ENCODE measurements at places on chromosomes 11 and 22. TPM values are rescaled to one million over a fixed set of nuclear protein-coding genes. Genes with fewer than 3 reads are reported as not detected.

The FAM180B gene
- total RNA-seq, result not detected

The LMO2 gene
- total RNA-seq, result not detected

The TSKU gene
- 3.2 TPM for total RNA-seq

The IRAG1 gene
- total RNA-seq, result 0.13 TPM

The RASL10A gene
- total RNA-seq, result 0.61 TPM

The SHANK3 gene
- 0.19 TPM for total RNA-seq

The COA4 gene
- total RNA-seq, result 104 TPM

The WNT7B gene
- total RNA-seq, result not detected

The PLA2G3 gene
- total RNA-seq, result not detected

The AIP gene
- total RNA-seq, result 152 TPM

The GAL3ST3 gene
- not detected for total RNA-seq

DNA sequence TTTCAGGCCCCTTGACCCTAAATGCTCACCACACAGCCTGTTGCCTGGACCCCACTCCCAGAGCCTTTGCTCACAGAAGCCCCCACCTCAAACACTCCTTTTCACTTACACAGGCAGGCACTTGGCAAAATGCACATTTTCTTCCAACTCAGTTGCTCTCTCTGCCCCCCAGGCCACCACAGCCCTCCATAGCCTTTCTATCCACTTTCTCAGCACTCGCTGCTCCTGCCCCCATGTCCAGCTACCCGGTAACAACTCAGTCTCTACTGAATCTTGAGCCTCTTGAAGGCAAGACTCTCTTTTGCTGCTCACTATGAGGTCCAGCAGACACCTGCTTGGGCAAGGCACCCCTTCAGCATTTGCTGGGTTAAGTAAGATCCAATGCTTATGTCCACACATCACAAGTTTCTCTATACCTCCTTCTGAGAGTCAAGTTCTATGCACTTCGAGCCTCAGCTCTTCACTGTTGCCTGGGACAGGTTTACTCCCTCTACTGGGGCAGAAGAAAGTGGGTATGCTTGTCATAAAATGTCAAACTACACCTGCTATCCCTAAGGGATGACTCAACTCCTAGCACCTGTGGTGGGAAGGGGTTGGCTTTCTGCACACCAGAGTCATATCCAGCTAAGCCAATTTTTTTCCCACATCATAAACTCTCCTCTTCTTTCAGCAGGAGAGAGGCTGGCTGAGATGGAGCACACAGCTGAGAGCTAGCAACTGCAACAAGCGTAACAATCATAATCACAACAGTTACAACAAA lies 36.9 kb downstream of the MORC2 start:
- no peak for ATAC-seq

GRCh38 chr11:62479631-62480201 lies 60.9 kb downstream of the SCGB1A1 start:
- no peak for ATAC-seq

- no peak for ATAC-seq
Measured at GRCh38 chr11:102410382-102410784, 42.2 kb downstream of the TMEM123 start.

- no peak for ATAC-seq
Measured at GRCh38 chr22:32874385-32874784, 72.9 kb downstream of the TIMP3 start.

DNA sequence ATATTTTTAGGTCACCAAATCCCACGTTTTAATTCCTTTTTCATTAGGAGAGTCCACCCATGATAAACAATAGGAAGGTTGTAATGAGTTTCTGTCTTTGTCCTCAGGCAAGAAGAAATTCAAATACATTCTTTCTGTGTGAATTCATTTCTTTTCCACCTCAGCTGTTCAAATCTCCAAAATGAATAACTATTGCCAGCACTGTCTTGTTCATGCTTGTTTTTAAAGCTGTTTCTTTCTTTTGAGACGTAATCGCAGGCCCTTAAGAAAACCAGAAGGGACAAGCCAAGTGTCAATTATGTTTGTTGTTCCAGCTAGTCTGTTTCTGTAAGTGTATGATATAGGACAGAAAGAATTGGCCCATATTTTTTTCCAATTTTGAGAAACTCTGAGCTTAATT lies 20.2 kb downstream of the MMP27 start:
- ATAC-seq, result no peak

DNA sequence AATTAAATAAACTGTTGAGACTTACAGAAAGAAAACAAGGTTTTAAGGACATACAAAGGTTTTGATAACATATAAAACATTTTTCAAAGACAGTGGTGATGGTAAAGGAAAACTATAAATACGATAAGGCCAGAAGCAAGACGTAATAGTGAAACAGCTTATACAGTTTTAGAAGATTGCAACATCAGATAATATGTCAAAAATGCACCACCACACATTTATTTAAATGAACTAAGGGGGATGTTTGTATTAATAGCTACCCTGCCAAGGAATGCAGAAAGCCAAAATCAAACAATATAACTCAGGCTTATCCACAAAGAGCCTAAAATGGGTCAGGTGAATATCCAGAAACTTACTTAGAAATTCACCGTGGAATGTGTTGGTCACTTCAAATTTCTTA lies 981.6 kb upstream of the FAT3 start:
- ATAC-seq, result no peak

DNA sequence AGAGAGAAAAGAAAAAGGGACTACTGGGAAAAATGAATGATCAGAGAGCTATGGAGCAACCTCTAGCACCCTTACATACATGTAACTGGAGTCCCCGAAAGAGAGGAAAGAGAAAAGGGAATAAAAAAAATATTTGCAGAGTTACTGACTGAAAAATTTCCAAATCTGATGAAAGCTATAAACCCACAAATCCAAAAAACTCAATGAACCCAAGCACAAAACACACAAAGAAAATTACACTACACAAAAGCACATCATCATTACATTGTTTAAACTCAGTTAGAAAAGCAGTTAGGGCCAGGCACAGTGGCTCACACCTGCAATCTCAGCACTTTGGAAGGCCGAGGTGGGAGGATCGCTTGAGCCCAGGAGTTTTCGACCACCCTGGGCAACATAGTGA lies 6.7 kb downstream of the VPS37C start:
- no peak for ATAC-seq

DNA sequence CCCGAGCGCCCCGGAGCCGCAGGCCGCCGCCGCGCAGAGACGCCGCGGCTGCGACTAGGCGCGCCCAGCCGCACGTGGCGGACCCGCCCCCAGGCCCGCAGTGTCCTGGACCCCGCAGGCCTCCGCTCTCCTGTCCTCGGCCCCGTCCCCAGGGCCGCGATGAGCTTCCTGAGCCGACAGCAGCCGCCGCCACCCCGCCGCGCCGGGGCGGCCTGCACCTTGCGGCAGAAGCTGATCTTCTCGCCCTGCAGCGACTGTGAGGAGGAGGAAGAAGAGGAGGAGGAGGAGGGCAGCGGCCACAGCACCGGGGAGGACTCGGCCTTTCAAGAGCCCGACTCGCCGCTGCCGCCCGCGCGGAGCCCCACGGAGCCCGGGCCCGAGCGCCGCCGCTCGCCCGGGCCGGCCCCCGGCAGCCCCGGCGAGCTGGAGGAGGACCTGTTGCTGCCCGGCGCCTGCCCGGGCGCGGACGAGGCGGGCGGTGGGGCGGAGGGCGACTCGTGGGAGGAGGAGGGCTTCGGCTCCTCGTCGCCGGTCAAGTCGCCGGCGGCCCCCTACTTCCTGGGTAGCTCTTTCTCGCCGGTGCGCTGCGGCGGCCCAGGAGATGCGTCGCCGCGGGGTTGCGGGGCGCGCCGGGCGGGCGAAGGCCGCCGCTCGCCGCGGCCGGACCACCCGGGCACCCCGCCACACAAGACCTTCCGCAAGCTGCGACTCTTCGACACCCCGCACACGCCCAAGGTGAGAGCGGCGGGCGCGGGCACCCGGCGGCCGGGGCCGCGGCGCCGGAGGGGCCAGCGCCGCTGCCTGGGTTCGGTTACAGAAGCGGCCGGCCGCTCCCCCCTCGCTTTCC lies 528 bp downstream of the WEE1 start:
- ATAC-seq, result peak; percentile 46

GRCh38 chr11:2672553-2673249 lies 27.1 kb downstream of the KCNQ1OT1 start:
- ATAC-seq, result no peak

- ATAC-seq, result no peak
Measured at GRCh38 chr11:34986883-34987520, 70.6 kb downstream of the PDHX start.

DNA sequence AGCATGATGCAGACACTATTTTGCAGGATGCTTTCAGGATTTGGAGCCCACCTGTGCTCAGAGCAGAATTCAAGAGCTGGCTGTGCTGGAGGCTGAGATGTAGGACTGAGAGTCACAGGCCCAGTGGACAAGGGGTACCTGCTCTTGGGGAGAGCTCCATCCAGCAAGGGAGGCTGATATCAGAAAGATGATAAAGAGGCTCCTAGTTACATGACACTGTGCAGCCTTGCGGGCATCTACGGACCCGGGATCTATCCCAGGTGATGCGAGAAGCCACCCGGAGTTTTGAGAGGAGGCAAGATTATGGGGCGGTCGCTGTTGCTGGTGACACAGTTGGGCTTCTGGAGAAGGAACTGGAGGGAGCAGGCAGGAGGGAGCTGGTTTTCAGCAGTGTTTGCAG lies 579.0 kb downstream of the TBC1D22A start:
- ATAC-seq, result no peak

GRCh38 chr11:46682773-46683752 lies 17.4 kb downstream of the ARHGAP1 start:
- no peak for ATAC-seq

- ATAC-seq, result no peak
Measured at GRCh38 chr22:20405931-20406685, 12.2 kb downstream of the ZNF74 start.

DNA sequence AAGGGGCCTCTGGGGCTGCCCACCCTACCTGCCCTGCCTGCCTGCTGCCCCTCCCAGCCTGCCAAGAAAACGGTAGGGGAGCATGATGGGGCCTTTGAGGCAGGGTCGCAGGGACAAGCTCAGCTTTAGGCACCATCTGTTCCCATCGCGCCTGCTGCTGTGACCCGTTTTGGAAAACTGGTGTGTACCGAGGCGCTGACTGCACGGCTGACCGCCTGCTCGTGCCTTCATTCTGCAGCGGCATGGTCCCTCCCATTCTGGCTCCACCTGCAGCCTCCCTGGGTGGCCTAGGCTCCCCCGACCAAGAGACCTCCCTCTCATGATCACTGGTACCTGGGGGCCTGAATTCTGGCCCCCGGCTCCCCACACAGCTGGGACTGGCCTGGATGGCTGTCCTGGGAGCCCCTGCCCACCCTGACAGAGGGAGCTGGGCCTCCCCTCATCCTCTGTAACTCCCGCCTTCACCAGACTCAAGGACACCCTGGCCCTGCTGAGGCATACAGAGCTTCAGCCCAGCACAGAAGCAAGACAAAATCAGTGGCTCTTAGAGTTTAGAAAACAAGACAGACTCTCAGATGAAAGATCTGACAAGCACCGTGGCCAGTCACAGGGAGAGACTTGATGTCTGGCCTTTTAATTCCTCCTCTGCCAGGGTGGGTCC lies 6.5 kb upstream of the MYRF start:
- ATAC-seq, result no peak

DNA sequence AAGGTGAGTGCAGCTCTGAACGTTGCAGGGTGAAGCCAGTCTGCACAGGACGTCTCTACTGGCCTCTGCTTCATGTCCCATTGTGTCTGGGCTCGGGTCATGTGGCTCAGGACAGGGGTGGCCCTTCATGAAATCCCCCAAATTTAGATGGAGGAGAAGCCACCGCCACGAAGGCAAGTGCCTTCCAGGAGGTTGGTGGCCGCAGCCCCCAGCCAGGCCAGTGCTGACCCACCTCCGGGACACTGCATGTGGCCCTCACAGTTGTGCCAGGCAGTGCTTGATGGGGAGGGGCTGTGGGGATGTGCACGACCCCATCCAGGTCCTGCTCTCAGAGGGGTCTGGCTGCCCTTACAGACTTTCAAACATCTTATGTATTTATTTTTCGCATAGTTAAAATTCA lies 1311.1 kb downstream of the BRD1 start:
- ATAC-seq, result no peak

GRCh38 chr11:85673393-85673792 lies 8.5 kb upstream of the CREBZF start:
- peak; percentile 44 for ATAC-seq

DNA sequence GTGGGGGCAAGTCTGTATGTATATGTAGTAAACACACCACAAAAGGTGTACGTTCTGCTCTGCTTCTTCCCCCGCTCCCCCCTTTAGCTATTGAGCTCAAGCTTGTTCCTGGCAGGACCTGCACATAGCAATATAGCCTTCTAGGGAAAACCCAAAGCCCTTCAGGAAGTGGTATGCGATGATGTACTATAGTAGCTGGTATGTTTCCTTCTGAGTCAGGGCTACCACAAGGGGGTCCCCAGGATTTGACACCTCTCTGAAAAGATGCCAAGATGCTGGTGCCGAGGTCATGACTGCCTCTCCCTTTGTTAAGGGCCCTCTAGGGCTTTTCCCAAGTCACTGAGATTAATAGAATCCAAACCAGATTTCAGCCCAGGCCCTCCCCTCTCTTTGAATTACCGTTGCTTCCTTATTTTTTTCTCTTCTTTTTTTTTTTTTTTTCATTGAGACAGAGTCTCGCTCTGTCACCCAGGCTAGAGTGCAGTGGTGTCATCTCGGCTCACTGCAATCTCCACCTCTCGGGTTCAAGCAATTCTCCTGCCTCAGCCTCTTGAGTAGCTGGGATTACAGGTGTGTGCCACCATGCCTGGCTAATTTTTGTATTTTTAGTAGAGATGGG lies 268.4 kb downstream of the ETS1 start:
- peak; percentile 85 for ATAC-seq

- ATAC-seq, result no peak
Measured at GRCh38 chr11:28615542-28615941, 507.4 kb downstream of the METTL15 start.

DNA sequence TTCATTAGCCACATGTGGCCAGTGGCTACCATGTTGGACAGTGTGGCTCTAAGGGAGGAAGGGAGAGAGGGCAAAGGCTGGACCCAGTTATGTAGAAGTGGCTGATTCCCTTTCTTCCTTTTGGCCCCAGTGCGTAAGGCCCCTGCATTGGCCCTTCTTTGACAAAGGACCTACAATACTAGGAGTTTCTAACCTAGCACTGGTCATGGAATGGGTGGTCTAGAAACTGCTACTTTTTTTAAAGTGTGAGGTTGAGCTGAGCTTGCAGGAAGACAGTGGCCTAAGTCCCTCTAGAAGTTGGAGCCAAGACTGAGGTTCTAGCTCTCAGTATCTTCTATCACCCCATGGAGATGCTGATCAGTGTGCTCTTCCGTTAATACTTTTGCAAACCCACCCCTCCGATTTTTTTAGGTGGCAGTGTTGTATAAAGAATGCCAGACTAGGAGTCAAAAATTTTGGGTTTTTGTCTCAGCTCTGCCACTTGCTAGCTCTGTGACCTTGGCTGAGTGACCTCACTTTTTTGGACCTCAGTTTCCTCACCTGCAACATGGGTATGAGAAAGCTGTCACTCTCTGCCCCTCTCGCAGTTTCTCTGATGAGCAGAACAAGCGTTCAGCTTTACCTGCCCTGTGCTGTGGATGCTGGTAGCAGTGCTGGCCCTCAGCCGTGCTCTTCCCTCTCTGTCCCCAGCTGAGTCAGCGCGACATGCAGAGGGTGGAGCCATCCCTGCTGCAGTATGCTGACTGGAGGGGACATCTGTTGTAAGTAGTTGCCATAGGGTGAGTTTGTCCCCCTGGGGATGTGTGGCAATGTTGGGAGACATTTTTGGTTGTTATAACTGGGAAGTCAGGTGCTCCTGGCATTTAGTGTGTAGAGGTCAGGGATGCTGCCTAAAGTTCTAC lies 6.9 kb downstream of the ACCS start:
- ATAC-seq, result no peak

Measured in activated T-helper 17 cell treated with anti-CD3 and anti-CD28 coated beads, Interleukin-2, amount 50 U/mL, for 72 hours (primary cell).